Amniotic epithelial cell (primary cell): ENCODE measurements at places on chromosomes 3 and 15.
A peak's percentile ranks its signal among the peaks of the same experiment; 100 is the strongest.

- DNase-seq, result peak; percentile 27
Measured at GRCh38 chr3:174986685-174987084, 127.6 kb downstream of the NAALADL2 start.

DNA sequence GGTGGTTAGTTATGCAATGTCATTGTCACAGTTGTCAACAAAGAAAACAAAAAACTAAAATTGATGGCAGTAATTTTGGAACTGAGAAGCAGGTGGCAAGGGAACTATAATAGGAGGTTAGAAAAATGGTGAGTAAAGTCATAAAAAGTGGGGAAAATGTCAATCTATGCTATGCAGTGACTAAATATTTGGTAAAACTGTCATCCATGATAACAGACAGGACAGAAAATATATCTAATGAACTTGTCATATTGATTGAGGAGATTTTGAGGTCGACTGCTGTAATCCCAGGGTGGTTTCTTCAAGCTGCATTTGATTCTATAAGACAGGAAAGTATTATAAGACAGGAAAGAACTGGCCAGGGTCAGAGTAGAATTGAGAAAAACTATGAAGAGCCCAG, 998.4 kb downstream of the IGSF11 start:
- no peak for DNase-seq

DNA sequence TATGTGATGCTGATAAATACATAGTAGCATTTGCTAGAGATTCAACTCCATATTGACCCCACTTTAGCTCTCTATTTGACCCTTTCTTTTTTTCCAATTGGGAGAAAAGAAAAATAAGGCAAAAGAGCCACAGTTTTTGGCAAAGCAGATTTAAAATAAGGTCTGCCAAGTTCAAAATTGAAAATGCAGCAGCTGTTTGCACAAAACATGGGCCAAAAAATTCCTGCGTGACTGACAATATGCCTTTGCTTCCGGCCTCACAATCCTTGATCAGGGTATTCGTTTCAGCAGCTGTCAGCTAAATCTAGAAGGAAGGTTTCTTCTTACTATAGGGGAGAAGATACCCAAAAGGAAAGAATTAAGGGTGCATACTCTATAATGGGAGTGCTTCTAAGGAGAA, 563.5 kb upstream of the CCDC54 start:
- no peak for DNase-seq

DNA sequence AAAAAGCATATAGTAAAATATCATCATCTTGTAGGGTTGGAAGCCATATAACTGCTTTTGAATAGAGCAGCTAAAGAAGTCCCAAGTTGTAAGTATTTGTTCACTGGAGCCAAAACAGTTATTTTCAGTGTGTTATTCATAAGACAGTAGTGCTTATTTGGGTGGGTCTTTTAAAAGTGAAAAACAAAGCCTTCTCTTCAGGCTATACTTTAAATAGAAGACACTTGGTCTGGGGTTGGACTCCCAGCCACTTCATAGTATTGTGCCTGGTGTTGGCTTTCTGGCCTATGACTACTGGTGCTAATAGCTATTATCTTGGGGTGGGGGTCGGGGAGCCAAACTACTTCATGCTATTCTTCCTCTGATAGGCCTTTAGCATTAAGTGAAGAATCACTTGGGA, 135.2 kb downstream of the SLC25A26 start:
- DNase-seq, result no peak

GRCh38 chr15:65795663-65796216, 3.6 kb upstream of the DENND4A start:
- DNase-seq, result no peak

- no peak for DNase-seq
Measured at GRCh38 chr3:73576999-73577461, 47.7 kb downstream of the PDZRN3 start.

GRCh38 chr3:124850212-124850611, 37.0 kb downstream of the ITGB5 start:
- peak; percentile 31 for DNase-seq

GRCh38 chr3:9185046-9185445, 64.4 kb downstream of the SRGAP3 start:
- no peak for DNase-seq

DNA sequence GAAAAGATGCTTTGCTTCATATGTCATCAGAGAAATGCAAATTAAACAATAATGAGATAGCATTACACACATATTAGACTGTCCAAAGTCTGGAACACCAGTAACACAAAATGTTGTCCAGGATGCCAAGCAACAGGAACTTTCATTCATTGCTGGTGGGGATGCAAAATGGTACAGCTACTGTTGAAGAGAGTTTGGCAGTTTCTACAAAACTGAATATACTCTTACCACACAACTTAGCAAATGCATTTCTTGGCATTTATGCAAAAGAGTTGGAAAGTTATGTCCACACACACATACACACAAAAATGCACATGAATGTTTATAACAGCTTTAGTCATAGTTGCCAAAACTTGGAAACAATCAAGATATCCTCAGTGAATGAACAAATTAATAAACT, 195.2 kb upstream of the MME start:
- DNase-seq, result peak; percentile 59

DNA sequence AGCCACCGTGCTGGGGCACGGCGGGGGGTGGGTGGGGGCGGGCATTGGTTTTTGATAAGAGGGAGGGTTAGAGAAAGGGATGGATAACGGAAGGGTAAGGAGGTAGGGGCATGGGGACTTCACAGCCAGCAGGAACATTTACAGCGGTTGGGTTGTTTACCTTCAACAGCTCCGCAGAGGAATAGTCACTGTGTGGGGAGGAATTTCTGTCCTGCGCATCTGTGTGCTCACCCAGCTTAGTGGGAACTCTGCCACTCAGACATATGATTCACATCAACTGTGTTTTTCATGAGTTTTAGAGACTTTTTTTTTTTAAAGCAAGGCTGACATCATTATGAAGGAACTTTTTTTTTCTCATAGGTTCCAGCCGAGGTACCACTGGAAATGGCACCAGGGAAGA, 19.6 kb downstream of the CHRD start:
- DNase-seq, result peak; percentile 94

GRCh38 chr3:14123308-14124222, 1.1 kb downstream of the CHCHD4 start:
- DNase-seq, result no peak

DNA sequence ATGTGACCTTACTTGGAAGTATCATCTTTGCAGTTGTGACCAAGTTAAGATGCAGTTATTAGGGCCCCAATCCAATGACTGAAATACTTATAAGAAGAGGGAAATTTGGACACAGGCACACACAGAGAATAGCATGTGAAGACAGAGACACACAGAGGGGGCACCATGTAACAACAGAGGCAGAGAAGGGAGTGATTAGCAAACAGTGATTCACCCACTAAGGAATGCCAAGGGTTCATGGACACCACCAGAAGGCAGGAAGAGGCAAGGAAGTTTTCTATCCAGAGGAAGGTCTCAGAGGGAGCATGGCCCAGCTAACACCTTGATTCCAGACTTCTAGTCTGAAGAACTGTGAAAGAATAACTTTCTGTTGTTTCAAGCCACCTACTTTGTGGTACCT, 25.0 kb downstream of the SIDT1 start:
- peak; percentile 42 for DNase-seq

DNA sequence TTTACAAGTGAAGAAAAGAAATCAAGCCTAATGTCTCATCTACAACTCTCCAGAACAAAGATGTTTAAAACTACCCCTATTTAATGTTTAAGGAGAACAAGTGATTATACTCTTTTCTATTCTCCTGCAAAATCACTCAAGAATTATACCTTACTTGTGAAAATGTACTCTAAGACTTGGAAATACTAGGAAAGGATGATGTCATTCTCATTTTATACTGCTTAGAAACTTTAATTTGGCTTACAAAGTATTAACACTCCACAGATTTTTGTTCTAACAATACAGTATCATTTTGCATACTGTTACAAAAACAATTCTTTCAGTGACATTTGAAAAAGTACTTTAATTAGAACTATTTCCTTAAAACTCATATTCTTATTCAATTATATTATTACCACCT, 89.5 kb downstream of the SMARCC1 start:
- DNase-seq, result no peak

GRCh38 chr3:17905996-17906395, 163.6 kb upstream of the TBC1D5 start:
- DNase-seq, result no peak

DNA sequence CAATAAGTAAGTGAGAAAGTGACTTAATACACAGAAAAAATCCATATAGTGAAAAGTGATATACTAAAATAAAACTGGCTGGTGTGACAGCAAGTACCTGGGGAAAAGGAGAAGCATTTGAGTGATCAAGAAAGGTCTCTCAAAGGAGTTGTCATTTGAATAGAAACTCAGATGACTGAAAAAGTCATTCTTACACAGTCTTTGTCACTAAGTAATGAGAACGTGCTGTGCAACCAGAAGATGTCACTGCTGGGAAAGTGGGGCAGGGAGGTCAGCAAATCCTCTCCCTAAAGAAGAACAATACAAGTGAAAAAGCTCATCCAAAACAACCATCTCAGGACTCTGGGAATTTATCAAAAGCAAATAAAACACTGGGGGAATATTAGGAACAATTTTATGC, 317.5 kb upstream of the TRIM42 start:
- DNase-seq, result no peak

DNA sequence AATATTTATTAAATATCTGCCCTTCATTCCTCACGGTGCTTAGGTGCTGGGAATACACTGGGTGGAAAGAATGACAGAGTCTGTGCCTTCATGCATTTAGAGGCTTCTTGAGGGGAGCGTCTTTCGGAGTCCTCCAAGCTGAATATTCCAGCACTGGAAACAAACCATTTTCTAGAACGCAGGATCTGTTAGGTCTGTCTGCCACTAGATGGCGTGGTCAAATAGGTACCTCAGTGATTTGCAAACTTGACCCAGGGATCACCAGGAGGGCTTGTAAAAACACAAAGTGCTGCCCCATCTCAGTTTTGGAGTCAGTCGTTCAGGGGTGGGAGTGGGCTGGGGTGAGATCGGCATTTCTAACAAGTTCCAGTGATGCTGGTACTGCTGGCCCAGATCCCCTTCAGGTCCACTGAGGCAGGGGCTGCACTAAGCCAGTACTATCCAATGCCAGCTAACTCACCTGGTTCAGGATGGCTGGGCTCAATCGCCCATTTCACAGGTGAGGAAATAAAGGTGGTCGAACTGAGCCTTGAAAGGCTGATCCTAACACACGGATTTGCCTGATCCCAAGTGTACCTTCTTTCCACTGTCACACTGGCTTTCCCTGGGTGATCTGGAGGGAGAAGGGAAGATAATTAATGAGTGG, 14.8 kb downstream of the ARNT2 start:
- DNase-seq, result peak; percentile 61

- peak; percentile 55 for DNase-seq
Measured at GRCh38 chr15:88450125-88450798, 16.9 kb downstream of the MRPL46 start.

DNA sequence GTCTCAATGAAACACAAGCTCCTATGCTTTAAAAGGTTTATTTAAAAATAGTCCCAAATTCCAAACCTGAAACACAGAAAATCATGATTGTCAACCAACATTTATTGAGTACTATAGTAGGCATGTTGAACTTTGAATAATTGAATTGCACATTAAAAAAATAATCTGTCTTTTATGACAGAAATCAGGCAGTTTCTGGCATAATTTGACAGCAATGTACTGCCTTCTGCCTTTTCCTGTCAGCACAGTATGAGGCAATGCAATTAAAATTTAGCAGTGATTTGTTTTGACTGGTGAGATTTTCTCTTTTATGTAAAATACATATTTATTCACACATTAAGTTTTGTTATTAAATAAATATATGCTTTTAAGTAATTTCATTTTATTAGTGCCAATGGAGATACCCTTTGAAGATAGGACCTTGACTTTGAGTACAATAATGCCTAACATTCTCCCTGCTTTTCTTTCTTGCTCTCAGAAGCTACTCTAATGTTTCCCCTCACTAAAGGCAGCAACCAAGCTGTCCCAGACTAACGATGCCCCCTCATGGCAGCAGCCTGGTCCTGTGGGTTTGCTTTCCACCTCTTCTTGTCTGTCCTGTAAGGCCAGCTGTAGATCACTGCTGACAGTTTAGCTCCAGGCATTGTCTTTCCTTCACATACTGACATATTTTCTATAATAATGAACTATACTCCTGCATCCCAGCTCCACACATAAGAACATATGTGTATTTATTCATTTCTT, 346.7 kb downstream of the IL20RB start:
- DNase-seq, result no peak
